Kidney glomerular epithelial cell (primary cell): ENCODE measurements at places on chromosomes 16 and 17.

DNA sequence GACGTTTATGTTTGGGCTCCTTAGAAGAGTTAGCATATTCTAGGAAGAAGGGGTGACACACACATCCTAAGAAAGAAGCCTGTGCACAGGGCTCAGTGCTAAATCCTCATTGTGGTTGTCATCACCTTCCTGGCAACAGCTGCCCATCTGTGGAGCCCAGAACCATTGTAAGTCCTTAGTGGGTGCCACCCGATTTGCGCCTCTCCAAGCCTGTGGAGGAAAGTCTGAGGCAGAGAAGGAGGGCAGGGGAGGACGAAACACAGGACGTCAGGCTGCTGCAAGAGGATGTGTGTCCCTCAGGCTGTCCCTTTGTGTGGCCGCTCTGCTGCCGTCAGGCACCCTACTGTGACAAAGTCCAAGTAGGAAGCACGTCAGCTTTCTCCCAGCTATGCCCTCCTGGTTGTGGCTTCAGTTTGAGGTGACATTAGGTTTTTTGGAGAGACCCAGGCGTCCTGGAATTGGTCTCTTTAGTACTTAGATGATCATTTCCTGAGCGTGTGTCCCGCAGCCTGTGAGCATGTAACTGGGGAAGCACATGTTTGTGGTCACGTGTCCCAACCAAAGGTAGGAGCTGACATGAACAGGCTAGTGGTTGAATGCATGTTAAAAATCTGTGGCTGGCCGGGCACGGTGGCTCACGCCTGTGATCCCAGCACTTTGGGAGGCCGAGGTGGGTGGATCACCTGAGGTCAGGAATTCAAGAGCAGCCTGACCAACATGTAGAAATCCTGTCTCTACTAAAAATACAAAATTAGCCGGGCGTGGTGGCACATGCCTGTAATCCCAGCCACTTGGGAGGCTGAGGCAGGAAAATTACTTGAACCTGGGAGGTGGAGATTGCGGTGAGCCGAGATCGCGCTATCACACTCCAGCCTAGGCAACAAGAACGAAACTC, 10.7 kb downstream of the CLUAP1 start:
- DNase-seq: no peak

- no peak for DNase-seq
Measured at GRCh38 chr16:17154981-17155380, 315.8 kb downstream of the XYLT1 start.

- no peak for DNase-seq
Measured at GRCh38 chr16:88691924-88692560, 5.7 kb upstream of the SNAI3 start.

DNA sequence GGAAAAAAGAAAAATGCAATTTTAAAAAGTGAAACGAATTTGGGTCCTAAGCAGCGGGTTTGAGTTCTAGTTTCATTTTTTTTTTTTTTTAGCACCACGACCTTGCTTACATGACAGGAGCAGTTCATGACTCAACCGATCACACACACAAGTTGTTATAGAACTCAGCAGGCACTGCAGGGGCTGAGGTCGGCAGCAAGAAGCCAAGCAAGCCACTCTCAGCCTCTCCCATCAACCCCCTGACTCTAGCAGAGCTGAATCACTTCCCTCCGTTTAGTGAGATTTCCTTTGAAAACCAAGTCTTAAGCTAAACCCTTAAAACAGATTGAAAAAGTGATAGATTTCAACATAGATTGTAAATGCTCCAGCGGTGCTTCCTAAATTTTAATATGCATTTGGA, 520.8 kb downstream of the HAPSTR1 start:
- no peak for DNase-seq
